Left ventricle myocardium inferior (tissue), 1 donor: ENCODE measurements at places on chromosomes 2 and 18. TPM values are rescaled to one million over a fixed set of nuclear protein-coding genes. Genes with fewer than 3 reads are reported as not detected.

DNA sequence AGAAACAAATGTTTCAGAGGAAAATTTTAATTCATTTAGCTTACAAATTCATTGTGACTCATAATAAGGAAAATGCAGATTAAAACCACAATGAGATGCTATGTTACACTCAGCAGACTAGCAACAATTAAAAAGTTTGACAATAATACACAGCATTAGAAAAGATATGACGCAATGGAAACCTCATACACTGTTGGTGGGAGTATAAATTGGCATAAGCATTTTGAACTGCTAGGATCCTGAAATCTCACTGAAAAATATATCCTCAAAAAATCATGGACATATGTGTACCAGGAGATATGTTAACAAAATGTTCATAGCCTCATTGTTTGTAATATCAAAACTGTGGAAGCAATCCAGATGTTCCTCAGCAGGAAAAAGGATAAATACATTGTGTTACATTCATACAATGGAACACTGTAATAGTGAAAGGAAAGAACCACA lies 13.7 kb downstream of the CALCRL start:
- no peaks in the 10 kb centered on the region for H3K36me3 ChIP-seq
- no peaks in the 10 kb centered on the region for H3K27me3 ChIP-seq
- DNase-seq = no peak
- H3K4me1 ChIP-seq = peaks cover 70% of the 10 kb centered on the region
- H3K4me3 ChIP-seq = no peak overlapping the region
- H3K27ac ChIP-seq = peak overlapping the region; percentile 48

DNA sequence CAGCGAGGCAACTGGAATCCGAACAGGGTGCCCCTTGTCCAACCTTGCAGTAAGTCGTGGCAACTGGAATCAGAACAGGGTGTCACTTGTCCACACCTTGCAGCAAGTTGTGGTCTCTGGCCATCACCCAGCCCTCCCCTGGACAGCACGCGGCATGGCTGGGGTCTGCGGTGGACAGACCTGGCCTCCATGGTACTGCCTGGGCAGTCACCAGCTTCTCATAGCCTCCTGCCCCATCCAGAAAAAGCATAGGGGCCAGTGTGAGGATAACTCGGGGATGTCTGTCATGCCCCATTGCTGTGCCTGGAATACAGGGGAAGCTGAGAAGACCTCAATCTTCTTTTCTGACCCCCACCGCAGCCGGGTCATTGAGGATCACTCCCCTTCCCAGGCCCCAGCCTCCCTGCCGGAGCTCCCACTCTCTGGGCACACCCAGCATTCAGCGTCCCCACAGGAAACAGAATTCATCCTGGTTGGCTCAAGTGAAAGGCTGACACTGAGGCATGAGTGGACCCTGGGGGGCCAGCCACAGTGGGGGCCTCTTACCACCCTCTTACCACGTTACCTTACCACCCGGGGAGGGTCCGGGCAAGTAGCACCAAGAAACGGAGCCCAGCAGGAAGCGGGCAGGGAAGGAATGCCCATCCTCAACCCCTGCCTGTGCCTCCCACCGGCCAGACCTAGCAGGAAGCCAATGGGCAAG lies 68.0 kb upstream of the RAB6C start:
- peaks cover 17% of the 10 kb centered on the region for H3K27me3 ChIP-seq
- H3K36me3 ChIP-seq = no peaks in the 10 kb centered on the region
- H3K4me1 ChIP-seq = no peaks in the 10 kb centered on the region
- no peak overlapping the region for H3K27ac ChIP-seq
- DNase-seq = no peak

DNA sequence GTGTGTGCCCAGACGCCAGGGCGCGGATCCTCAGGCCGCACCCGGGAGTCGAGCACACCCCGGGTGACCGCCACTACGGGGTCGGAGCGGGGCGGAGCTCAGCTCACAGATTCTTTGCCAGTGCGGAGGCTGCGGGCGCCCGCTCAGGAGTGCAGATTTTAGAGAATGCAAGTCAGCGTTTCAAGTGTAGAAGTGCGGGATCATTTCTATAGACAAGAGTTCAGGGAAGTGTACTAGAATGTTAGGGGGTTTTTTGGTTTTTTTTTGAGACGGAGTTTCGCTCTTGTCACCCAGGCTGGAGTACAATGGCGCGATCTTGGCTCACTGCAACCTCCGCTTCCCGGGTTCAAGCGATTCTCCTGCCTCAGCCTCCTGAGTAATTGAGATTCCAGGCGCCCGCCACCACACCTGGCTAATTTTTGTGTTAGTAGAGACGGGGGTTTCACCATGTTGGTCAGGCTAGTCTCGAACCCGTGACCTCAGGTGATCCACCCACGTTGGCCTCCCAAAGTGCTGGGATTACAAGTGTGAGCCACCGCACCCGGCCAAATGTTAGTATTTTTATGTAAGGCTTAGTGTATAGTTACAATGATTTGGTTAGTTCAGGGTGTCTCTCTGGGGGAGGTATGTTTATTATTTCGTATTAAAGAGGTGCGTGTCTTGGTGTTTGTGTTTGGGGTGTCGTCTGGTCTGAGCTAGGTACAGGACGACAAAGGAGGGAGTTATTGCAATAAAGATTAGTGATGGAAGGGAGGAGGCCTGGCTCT lies 619 bp upstream of the FAM168B start:
- peak overlapping the region; percentile 98 for H3K27ac ChIP-seq
- peak; percentile 79 for DNase-seq
- H3K36me3 ChIP-seq = peaks cover 18% of the 10 kb centered on the region

The REG1A gene
- not detected for total RNA-seq

The CDH20 gene
- not detected for total RNA-seq

The ESPNL gene
- total RNA-seq = not detected

GRCh38 chr2:17164550-17164949 lies 353.7 kb downstream of the RAD51AP2 start:
- H3K4me1 ChIP-seq = no peaks in the 10 kb centered on the region
- no peaks in the 10 kb centered on the region for H3K36me3 ChIP-seq
- DNase-seq = no peak
- H3K27me3 ChIP-seq = peaks cover 10% of the 10 kb centered on the region
- H3K4me3 ChIP-seq = no peak overlapping the region

DNA sequence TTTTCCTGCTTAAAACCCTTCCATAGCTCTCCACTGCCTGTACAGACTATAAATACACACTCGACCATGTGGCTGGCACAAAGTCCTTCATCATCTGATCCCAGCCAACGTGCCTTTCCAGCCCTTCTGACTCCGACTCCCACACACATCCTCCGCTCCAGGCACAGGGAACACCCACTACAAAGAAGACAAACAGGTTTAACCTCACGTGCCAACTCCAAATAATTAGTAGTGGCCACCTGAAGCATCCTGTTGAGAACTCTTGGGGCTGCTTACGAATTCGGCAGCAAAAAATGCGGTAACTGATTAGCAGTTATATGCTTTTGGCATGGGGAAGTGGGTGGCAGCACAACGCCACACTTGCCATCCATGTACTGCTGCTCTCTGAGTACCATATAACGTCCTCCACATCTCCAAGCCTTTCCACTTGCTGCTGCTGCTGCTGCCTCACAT lies 12.1 kb downstream of the SPIRE1 start:
- DNase-seq = peak; percentile 55
- no peaks in the 10 kb centered on the region for H3K27me3 ChIP-seq
- H3K4me3 ChIP-seq = peak overlapping the region; percentile 47

DNA sequence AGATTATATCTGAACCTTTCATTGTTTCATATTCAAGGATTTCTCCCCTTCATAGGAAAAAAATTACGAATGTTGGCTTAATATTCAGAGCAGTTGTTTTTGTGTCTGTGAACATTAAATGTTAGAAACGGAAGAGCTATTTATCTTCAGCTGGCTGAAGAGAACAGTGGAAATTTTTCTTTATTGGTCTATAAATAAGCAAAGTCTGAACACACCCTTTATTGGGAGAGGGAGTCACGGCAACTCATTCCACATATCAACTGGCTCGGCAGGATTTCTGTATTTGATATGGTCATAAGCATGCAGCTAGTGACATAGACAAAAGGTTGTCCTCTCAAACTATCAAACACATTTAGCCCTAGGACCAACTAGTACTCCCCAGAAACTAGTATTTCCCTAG lies 468.4 kb upstream of the HNRNPA3 start:
- no peaks in the 10 kb centered on the region for H3K27me3 ChIP-seq
- H3K27ac ChIP-seq = no peak overlapping the region

The CRYGA gene
- total RNA-seq = not detected

DNA sequence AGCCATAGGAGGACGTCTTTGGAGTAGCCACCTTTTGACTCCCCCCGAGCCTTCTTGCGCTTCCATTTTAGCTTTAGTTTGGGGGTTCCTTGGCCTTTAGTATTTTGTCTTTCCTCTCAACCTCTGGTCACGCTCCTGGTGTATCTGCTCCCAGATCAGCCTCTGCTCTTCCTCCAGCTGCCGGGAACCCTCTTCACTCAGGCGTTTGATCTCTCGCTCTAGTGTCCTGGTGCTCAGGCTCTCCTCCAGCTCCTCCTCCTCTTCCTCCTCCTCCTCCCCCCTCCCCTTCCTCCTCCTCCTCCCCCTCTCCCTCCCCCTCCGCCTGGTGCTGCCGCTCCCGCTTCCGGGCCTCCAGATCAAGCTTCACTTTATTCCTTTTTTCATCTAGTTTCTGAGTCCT lies 1082.3 kb upstream of the TMEFF2 start:
- no peaks in the 10 kb centered on the region for H3K27me3 ChIP-seq
- H3K36me3 ChIP-seq = no peaks in the 10 kb centered on the region
- no peaks in the 10 kb centered on the region for H3K4me1 ChIP-seq
- no peak overlapping the region for H3K4me3 ChIP-seq

- H3K4me3 ChIP-seq = no peak overlapping the region
- H3K36me3 ChIP-seq = no peaks in the 10 kb centered on the region
- no peaks in the 10 kb centered on the region for H3K4me1 ChIP-seq
- H3K27me3 ChIP-seq = no peaks in the 10 kb centered on the region
These were observed 31.1 kb upstream of the MAPRE2 start for GRCh38 chr18:35010156-35010555.

DNA sequence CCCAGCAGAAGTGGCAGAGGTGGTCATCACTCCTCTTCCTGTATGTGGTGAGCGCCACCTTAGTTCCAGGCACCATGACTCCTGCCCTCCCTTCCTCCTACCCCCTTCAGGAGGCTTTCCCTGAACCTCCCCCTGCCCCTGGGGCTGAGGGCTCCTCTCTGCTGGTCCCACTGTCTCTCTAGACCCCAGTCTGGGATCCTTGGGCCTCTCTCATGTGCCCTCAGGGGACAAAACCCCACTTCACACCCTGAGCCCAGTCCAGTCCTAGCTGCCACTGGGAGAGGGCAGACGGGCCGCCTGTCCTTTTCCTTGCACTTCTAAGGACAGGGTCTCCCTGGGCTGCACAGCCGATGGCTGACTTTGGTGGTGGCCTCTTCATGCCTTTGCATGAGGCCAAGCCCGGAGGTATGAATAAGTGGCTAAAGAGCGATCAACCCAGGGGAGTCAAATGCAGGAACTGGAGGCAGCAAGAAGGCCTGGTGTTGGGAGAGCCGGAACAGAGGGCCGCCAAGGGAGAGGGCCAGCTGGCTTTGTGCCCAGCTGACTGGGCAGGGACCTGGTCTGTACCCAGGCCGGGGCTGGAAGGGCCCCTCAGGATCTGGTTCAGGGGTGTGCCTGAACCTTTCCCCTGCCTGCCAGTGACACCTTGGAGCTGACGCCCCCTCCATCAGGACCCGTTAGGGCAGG lies 29.5 kb downstream of the GLI2 start:
- DNase-seq = peak; percentile 52
- peaks cover 33% of the 10 kb centered on the region for H3K4me1 ChIP-seq
- no peaks in the 10 kb centered on the region for H3K36me3 ChIP-seq
- no peak overlapping the region for H3K4me3 ChIP-seq
- peaks cover 5% of the 10 kb centered on the region for H3K27me3 ChIP-seq

The SATB2 gene
- total RNA-seq = 1.1 TPM

DNA sequence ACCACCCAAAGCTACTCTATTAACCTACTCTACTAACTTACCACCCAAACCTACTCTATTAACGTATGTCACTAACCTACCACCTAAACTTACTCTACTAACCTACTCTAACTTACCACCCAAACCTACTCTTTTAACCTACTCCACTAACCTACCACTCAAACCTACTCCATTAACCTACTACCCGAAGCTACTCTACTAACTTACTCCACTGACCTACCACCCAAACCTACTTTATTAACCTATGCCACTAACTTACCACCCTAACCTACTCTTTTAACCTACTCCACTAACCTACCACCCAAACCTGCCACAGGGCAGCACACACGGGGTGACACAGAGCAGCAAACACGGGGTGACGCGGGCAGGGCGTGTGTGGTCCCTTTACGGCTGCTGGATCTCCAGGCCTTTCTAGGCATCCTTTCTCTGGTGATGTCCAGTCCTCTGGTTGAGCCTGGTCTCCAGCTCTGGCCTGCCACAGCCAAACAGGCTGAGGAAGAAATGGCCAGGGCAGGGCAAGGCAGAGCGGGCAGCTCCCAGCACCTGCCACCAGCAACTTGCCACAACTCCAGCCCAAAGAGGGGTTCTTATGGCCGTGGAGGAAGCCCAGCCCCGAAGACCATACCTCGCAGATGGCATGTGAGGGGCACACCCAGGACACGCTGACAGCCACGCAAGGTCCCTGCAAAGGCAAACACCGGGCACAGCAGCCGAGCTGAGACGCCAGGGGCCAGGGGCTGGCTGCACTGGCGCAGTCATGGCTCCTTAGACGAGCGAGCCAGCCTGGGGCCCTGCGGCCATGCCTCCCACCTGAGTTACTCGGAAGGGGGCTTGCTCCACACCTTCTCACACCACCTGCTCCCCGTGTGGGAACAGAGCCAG lies 25.7 kb downstream of the PXDN start:
- no peak for DNase-seq
- no peak overlapping the region for H3K4me3 ChIP-seq
- peaks cover 74% of the 10 kb centered on the region for H3K4me1 ChIP-seq
- no peaks in the 10 kb centered on the region for H3K36me3 ChIP-seq
- H3K27ac ChIP-seq = peak overlapping the region; percentile 79

DNA sequence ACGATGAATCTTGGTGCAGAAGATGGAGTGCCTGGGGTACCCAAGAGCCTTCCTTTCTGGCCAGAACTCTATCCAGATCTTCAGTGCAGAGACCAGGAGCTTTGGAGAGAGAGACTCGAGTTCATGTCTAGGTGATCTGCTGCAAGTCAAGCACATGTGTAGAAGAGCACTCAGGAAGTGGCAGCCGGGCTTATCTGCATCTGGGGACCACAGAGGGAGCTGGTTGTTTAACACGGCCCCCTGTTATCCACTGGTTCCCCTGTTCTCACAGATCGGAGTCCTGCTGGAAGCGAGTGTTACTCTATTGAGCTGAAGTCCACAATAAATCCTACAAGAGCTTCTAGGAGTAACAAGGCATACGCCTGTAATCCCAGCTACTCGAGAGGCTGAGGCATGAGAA lies 128.3 kb downstream of the ACOXL start:
- H3K36me3 ChIP-seq = no peaks in the 10 kb centered on the region
- no peak for DNase-seq
- no peak overlapping the region for H3K4me3 ChIP-seq

- no peak overlapping the region for H3K4me3 ChIP-seq
- peaks cover 35% of the 10 kb centered on the region for H3K27me3 ChIP-seq
- no peak for DNase-seq
- H3K27ac ChIP-seq = no peak overlapping the region
- no peaks in the 10 kb centered on the region for H3K4me1 ChIP-seq
- no peaks in the 10 kb centered on the region for H3K36me3 ChIP-seq
These were observed 16.3 kb downstream of the ALLC start for GRCh38 chr2:3674066-3674845.

The PRKAG3 gene
- 0.14 TPM for total RNA-seq

The ANKRD30B gene
- not detected for total RNA-seq

The AMMECR1L gene
- 9.7 TPM for total RNA-seq
